Bronchial epithelial cell (primary cell): ENCODE measurements at places on chromosomes 7 and 10. TPM values are rescaled to one million over a fixed set of nuclear protein-coding genes. Genes with fewer than 3 reads are reported as not detected.

Gene ZNF736
- 8.7 and 9.7 TPM in 2 replicates for total RNA-seq

Gene MSMB
- 1.1 and 16.4 TPM in 2 replicates for total RNA-seq

Gene RET
- 0.26 and 0.53 TPM in 2 replicates for total RNA-seq

Gene ZNF467
- 0.26 and 3.5 TPM in 2 replicates for total RNA-seq

Gene STYXL1
- 47.7 and 68.9 TPM in 2 replicates for total RNA-seq

Gene CACNB2
- total RNA-seq = 0.13 TPM in 1 of 2 replicates, not detected in the other

Gene SLC13A1
- total RNA-seq = not detected in 2 replicates

Gene TMEM176B
- total RNA-seq = not detected in 2 replicates

Gene ACTA2
- total RNA-seq = 2.2 and 9.0 TPM in 2 replicates

Gene AGFG2
- total RNA-seq = 1.3 and 2.3 TPM in 2 replicates

Gene PSD
- total RNA-seq = under 0.01 and 0.51 TPM in 2 replicates

Gene DKK1
- 13.6 and 43.7 TPM in 2 replicates for total RNA-seq

Gene EIF4EBP2
- total RNA-seq = 7.9 and 10.2 TPM in 2 replicates

Gene SFTPD
- total RNA-seq = 0.77 and 0.79 TPM in 2 replicates

Gene PLPP4
- 0.13 and 0.26 TPM in 2 replicates for total RNA-seq

Gene FZD1
- total RNA-seq = 2.4 and 4.1 TPM in 2 replicates

Gene CRYGN
- not detected in 2 replicates for total RNA-seq

Gene HKDC1
- total RNA-seq = 3.9 and 12.7 TPM in 2 replicates

Gene MACC1
- total RNA-seq = 15.5 and 19.2 TPM in 2 replicates

Gene SAP25
- not detected in 2 replicates for total RNA-seq

Gene TMEM184A
- 9.0 and 43.8 TPM in 2 replicates for total RNA-seq

Gene HECW1
- under 0.01 TPM in 1 of 2 replicates, not detected in the other for total RNA-seq

Gene SPAM1
- total RNA-seq = not detected in 2 replicates

Gene SH2B2
- total RNA-seq = 1.5 and 1.8 TPM in 2 replicates

Gene ORC5
- 19.1 and 25.0 TPM in 2 replicates for total RNA-seq

Gene COL1A2
- 1.4 and 46.9 TPM in 2 replicates for total RNA-seq

Gene LHFPL3
- total RNA-seq = not detected in 2 replicates

Gene AGR3
- total RNA-seq = not detected in 2 replicates

Gene ATRNL1
- total RNA-seq = 0.13 and 0.53 TPM in 2 replicates

Gene MYL10
- not detected in 2 replicates for total RNA-seq

Gene NUTM2E
- 0.13 TPM in 1 of 2 replicates, not detected in the other for total RNA-seq

Gene LRRC61
- total RNA-seq = 7.6 and 8.2 TPM in 2 replicates

Gene GNAI1
- total RNA-seq = 56.1 and 89.5 TPM in 2 replicates

Gene CUX1
- 39.0 and 40.5 TPM in 2 replicates for total RNA-seq

Gene SPDYE6
- total RNA-seq = under 0.01 TPM in 1 of 2 replicates, not detected in the other

Gene LSM8
- 30.8 and 38.5 TPM in 2 replicates for total RNA-seq

Gene ITGA8
- under 0.01 TPM in 1 of 2 replicates, not detected in the other for total RNA-seq

Gene PTN
- total RNA-seq = 0.26 and 0.77 TPM in 2 replicates

Gene CYP3A4
- 0.26 TPM in 1 of 2 replicates, not detected in the other for total RNA-seq

Gene LRRC17
- total RNA-seq = 0.26 and 0.38 TPM in 2 replicates

Gene IQUB
- total RNA-seq = 0.13 TPM in 1 of 2 replicates, not detected in the other

Gene POU6F2
- 0.13 TPM in 1 of 2 replicates, not detected in the other for total RNA-seq

Gene SLC25A13
- 14.6 and 16.6 TPM in 2 replicates for total RNA-seq

Gene PCLO
- 0.79 and 3.8 TPM in 2 replicates for total RNA-seq

Gene ATG9B
- under 0.01 and 0.26 TPM in 2 replicates for total RNA-seq

Gene ACBD7
- total RNA-seq = 0.13 and 0.26 TPM in 2 replicates

Gene GBX1
- total RNA-seq = not detected in 2 replicates

Gene ATXN7L1
- 2.4 and 4.2 TPM in 2 replicates for total RNA-seq

Gene RARRES2
- total RNA-seq = 1.1 TPM in 1 of 2 replicates, not detected in the other

Gene FGL2
- total RNA-seq = under 0.01 and 0.53 TPM in 2 replicates

Gene TSPAN12
- 1.6 and 2.7 TPM in 2 replicates for total RNA-seq

Gene ARHGEF35
- total RNA-seq = 25.8 and 30.3 TPM in 2 replicates

Gene SPDYE1
- not detected in 2 replicates for total RNA-seq

Gene KCNMA1
- 15.8 and 16.3 TPM in 2 replicates for total RNA-seq

Gene BTBD16
- 0.13 and 0.26 TPM in 2 replicates for total RNA-seq
